Neuronal stem cell (in vitro differentiated cells): ENCODE measurements at places on chromosomes 1 and 21.

DNA sequence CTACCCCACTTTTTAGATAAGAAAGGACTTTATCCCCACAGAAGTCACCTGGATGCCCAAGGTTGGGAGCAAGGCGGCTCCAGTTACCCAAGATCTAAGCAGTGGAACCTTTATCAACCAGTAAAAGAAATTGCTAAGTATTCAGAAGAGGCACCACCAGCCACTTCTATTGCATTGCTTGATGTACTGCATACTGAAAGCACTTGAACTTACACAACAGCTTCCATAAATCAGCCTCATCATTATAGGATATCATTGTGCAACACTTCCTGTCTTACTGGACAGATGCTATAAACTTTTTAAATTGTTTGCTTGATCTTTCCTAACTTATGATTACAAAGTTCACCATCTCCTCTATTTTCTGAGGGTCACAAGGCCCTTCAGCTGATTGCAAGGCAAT, 642.7 kb upstream of the CXADR start:
- no peak for DNase-seq

DNA sequence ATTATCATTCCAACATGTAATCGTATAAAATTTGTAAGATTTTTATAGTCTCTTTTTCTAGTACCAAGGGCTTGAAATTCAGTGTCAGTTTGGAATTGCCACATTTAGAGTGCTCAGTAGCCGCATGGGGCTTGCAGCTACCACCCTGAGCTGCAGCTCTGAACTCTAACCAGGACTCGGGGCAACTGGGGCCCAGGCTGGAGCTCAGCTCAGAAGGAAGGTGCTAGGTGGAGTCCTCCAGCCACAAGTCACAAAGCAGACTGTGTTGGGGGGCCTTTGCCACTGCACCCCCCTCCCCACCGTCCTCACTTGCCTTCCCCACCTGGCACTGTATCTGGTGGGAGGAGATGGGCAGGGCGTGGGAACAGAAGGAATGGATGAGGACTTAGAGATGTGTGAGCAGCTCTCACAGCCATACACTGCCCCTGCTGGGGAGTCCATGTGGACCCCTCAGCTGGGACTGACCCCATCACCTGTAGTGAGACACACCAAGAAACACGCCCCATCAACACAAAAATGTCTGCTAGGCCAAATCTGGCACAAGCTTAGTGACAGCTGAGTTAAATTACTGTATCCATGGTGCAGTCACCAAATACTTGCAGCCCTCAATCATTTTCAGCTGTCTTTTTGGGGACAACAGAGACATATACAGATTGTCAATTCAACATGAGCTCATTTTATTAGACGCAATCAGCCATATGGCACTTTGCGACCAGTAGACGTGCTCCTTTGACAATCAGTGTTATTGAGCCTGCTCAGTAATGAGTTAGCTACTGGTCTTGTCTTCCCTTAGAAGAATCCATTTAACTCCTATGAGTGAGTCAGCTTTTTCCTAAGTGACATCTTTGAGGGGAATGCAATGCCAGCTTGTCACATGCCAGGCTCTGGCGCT, 241.7 kb upstream of the RAB4A start:
- peak; percentile 9 for DNase-seq

GRCh38 chr1:29789910-29790247, 553.6 kb downstream of the PTPRU start:
- no peak for DNase-seq

DNA sequence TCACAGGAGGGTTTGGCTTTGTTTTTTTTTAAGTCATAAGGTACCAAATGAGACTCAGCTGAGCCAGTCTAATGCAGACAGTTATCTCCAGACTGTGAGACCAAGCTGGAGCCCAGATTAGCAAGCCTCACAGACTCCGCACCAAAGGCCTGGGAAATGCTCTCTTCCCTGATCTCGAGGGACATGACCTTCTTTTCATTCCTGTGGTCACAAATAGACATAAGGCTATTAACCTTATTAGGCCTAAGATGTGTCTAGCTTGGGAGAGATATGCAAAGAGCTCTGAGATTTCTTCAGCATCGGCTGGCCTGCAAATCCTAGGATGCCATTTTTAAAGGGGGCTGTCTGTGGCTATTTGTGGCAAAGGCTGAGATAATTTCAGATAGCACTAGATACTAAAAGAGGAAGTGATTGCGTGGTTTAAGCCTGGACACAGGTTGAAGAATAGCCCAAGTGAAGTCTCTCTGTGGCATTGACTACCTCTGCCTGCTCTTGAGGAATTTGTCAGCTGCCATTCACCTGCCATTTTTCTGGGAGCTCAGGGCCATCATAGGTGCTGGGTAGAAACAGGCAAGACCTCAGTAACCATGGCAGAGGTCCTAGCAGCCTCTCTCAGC, 301.3 kb downstream of the SIPA1L2 start:
- no peak for DNase-seq

DNA sequence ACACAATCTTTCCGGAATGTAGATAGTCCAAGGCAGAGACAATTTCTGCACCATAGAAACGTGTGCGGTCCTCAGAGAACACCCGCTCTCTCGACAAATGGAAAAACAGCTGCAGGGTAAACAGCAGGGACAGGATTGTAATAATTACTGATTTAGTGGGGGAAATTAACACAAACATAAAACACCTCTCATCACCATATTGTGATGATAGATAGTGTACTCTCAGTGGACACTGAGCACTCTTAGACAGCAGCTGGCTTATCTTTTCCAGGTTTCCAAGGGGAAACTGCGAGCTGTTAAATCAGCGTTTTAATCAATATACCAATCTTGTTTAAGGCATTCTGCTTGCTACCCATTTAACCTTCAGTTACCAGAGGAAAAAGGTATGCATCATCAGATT, 277.1 kb downstream of the AKT3 start:
- DNase-seq = no peak

DNA sequence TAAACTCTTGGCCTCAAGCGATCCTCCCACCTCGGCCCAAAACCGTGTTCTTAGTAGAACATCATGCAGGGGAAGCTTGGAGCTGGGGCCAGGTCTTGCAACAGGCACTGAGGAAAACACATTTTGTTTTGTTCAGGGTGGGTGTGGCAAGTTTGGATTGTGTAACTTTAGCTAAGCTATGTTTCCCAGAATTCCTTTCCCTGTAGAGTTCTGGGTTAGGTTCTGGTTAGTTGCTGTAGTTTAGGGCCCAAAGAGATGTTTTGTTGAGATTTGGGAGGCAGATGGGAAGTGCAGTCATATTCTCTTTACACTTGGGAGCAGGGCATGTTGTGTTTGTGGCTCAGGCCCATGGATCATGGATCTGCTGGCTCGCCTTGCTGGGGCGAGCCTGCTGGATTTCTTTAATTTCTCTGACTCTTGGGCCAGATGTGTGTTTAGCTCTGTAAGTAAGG, 24.0 kb downstream of the PLA2G5 start:
- DNase-seq = no peak

DNA sequence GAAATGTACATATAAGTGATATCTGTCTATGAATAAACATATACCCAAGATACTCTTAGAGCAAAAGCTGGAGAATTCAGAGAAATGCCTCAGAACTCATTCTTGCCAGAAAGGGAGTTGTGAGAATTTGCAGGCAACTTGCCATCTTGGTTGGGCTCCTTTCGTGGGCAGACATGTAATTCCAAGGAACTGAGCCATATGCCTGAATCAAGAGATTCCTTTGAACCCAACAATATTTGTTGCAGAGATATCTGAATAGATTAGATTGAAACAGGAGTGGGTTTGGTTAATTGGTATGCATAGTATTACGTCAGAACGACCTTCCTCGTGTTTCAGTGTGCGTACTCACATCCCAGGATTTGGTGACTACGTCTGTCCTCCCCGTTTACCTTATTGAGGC, 67.0 kb downstream of the TGFB2 start:
- no peak for DNase-seq

- DNase-seq = no peak
Measured at GRCh38 chr1:111366256-111366655, 61.3 kb downstream of the OVGP1 start.

DNA sequence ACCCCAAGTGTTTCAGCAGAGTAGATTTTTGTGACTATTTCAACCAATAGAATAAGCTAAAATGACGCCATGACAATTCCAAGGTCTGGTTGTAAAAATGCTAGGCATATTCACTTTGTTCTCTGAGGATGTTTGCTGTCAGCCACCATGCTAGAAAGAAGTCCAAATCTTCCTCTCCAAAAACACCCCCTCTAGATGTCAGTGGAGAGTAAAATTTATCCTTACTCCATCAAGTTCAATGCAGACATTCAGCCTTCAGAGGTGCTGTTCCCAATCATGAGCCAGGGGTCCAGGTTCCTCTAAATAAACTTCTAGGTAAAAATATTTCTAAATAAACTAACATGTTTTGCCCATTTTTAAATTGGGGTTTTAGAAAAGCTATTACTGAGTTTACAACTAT, 395.4 kb upstream of the ADAMTS5 start:
- DNase-seq = no peak
